Left kidney (tissue), 8 donors: ENCODE measurements at places on chromosomes 13 and 19.

- DNase-seq, result no peak
Observed at GRCh38 chr19:27774337-27774736, 1438.6 kb downstream of the UQCRFS1 start.

- DNase-seq, result no peak
Observed at GRCh38 chr13:73696271-73696670, 437.9 kb downstream of the KLF12 start.

GRCh38 chr13:33636955-33637670 lies 180.8 kb upstream of the RFC3 start:
- DNase-seq, result no peak

- DNase-seq, result no peak
Observed at GRCh38 chr13:95246292-95247082, 54.8 kb downstream of the ABCC4 start.

DNA sequence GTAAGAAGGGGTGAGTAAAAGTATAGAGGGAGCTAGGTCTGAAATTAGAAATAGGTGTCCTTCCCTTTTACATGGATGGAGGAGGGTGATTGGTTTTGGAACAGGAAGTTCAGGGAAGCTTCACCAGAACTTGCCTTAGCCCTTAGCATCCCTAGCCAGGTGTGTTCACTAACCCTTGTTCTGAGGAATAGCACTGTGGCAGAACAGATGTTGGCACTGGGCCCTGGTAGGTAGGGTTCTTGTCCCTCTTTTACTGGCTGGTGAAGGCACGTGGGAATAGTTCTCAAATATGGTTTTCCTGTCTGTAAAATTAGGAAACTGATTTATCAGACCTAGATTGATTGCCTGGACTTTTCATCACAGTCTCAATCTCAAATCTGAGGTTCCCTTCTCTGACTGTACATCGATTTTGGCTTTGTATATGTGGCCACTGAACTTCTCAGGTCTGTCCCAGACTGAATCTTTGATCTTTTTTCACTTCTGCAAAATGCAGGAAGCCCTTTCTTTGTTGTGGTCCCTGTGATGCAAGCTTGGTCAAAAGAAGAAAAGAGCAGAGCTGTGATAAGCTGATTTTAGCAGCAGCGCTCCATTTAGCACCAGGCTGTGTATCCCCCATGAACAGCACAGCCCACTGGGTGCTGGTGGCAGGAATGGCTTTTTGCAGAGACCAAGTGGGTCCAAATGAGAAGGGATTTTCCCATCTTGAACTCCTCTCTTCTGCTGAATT lies 86.2 kb upstream of the HTR2A start:
- DNase-seq, result no peak
